IgD-negative memory B cell (primary cell): ENCODE measurements at places on chromosomes 11 and 22. TPM values are rescaled to one million over a fixed set of nuclear protein-coding genes. Genes with fewer than 3 reads are reported as not detected.

TYR gene
- not detected for polyA plus RNA-seq

RBMXL2 gene
- polyA plus RNA-seq = not detected

RFPL1 gene
- polyA plus RNA-seq = not detected

FAM83F gene
- polyA plus RNA-seq = not detected

OR9G4 gene
- polyA plus RNA-seq = not detected

C11orf97 gene
- polyA plus RNA-seq = not detected

GRIK4 gene
- not detected for polyA plus RNA-seq

SLC36A4 gene
- 25.5 TPM for polyA plus RNA-seq

SLC22A25 gene
- not detected for polyA plus RNA-seq

ACTN3 gene
- polyA plus RNA-seq = not detected

CD3E gene
- polyA plus RNA-seq = 31.4 TPM

ASCL2 gene
- 5.0 TPM for polyA plus RNA-seq

SMIM35 gene
- 0.38 TPM for polyA plus RNA-seq

JAML gene
- 5.9 TPM for polyA plus RNA-seq

PCNX3 gene
- polyA plus RNA-seq = 6.8 TPM

MS4A3 gene
- not detected for polyA plus RNA-seq

MFRP gene
- not detected for polyA plus RNA-seq

CDHR5 gene
- polyA plus RNA-seq = not detected

AGBL2 gene
- 1.4 TPM for polyA plus RNA-seq

ALX4 gene
- polyA plus RNA-seq = not detected

GRM5 gene
- polyA plus RNA-seq = not detected

MUC5AC gene
- polyA plus RNA-seq = not detected

OR9G1 gene
- not detected for polyA plus RNA-seq

OSM gene
- 0.79 TPM for polyA plus RNA-seq

SUSD2 gene
- not detected for polyA plus RNA-seq

SAAL1 gene
- polyA plus RNA-seq = 13.6 TPM

MMP11 gene
- 6.6 TPM for polyA plus RNA-seq

SCN2B gene
- not detected for polyA plus RNA-seq

SLCO2B1 gene
- polyA plus RNA-seq = not detected

GGTLC2 gene
- not detected for polyA plus RNA-seq

TRIM5 gene
- 4.5 TPM for polyA plus RNA-seq

PLAAT5 gene
- not detected for polyA plus RNA-seq

FAM180B gene
- polyA plus RNA-seq = not detected

FAM181B gene
- polyA plus RNA-seq = not detected

CST6 gene
- not detected for polyA plus RNA-seq

ACER3 gene
- polyA plus RNA-seq = 4.4 TPM

NPAS4 gene
- polyA plus RNA-seq = not detected

CD6 gene
- polyA plus RNA-seq = 8.6 TPM

SPI1 gene
- 67.7 TPM for polyA plus RNA-seq

RIMBP3B gene
- polyA plus RNA-seq = 0.16 TPM

RFPL2 gene
- polyA plus RNA-seq = not detected

OPCML gene
- polyA plus RNA-seq = not detected

CADM1 gene
- polyA plus RNA-seq = 2.0 TPM

ZNF280A gene
- not detected for polyA plus RNA-seq

SMCO4 gene
- polyA plus RNA-seq = 8.0 TPM

MMP8 gene
- polyA plus RNA-seq = not detected

RIBC2 gene
- not detected for polyA plus RNA-seq

TSSK2 gene
- not detected for polyA plus RNA-seq

OR52H1 gene
- not detected for polyA plus RNA-seq

APOA4 gene
- polyA plus RNA-seq = not detected

CRYBB3 gene
- not detected for polyA plus RNA-seq

DGAT2 gene
- polyA plus RNA-seq = 21.9 TPM

LTBP3 gene
- polyA plus RNA-seq = 37.4 TPM

PKDREJ gene
- not detected for polyA plus RNA-seq

BTG4 gene
- not detected for polyA plus RNA-seq

CARD16 gene
- polyA plus RNA-seq = 173 TPM

SERPIND1 gene
- polyA plus RNA-seq = 0.23 TPM
